ENCODE measurements at places on chromosomes 11 and 22.
A peak's percentile ranks its signal among the peaks of the same experiment; 100 is the strongest.

DNA sequence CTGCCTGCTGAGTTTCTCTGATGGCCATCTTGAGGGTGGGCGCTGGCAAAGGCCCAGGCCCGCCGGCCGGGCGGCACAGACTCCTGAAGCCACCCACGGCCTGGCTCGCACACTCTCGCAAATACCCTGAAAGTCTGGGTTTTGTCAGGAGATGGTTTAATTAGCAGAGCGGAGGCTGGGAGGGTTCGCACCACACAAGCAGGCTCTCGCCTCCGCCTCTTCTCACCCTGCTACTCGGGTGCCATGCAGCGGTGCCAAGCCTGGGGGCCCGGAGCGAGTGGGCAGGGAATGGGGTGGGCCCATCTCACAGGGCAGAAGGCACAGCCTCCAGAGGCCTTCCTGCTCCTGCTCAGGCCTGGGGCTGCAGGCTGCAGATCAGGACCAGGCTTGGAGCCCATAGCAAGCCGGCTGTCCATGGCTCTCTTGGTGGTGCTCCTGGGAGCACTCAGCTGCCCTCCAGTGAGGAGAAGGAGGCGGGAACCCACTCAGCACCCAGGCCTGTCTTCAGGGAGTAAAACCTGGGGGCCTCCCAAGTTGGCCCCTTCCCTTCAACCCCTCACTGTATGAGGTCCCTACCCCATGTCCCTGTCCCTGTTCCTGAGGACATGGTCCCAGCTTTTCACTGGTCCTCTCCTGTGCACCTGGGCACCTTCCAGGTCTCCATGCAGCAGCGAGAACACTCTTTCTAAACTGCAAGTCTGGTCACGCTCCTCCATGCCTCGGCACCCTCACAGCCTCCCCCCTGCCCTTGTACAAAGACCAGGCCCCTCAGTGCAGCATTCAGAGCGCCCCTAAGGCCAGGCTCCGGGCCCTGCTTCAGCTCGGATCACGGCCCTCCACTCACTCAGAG, 62.0 kb downstream of the FLRT1 start:
- DNase-seq, result no peak

DNA sequence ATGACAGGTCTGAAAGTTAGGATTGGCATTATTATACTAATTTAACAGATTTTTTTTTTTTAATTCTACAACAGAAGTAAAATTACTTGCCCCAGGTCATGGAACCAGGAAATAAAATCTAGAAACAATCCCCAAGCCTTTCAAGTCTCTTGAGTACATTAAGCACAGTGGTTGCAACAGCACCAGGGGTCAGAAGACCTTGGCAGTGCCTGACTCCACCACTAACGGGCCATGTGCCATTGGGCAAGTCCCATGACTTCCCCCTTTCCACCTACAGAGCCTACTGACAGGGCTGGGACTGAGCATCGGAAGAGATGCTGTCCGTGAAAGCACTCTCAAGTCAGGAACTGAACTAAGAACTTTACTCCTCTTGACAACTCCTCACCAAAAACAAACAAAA, 98.6 kb upstream of the AKIP1 start:
- DNase-seq, result peak; percentile 37

GRCh38 chr11:82270870-82271269, 462.8 kb downstream of the FAM181B start:
- DNase-seq, result no peak

- peak; percentile 18 for DNase-seq
These were observed 24.1 kb upstream of the ASPHD2 start for GRCh38 chr22:26404851-26405421.

GRCh38 chr11:17004486-17005148, 9.6 kb downstream of the PLEKHA7 start:
- DNase-seq, result no peak

DNA sequence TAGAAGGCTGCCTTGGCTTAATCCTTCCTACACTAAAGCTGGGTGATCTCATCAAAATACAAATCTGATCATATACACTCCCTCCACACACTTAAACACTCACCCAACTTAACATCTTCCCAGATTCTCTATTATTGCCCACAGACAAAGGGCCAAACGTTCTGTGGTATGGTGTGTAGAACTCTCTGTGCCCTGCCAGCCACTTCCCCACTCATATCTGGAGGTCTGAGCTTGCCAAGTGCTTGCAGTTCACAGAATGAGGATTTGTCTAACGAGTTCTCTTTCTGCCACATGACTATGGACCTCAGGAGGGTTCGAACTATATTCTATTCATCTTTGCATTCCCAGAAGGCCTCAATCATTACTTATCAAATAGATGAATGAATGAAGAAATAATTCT, 77.6 kb downstream of the MPPED2 start:
- DNase-seq, result no peak

GRCh38 chr22:27629908-27630673, 171.5 kb downstream of the MN1 start:
- DNase-seq, result no peak

DNA sequence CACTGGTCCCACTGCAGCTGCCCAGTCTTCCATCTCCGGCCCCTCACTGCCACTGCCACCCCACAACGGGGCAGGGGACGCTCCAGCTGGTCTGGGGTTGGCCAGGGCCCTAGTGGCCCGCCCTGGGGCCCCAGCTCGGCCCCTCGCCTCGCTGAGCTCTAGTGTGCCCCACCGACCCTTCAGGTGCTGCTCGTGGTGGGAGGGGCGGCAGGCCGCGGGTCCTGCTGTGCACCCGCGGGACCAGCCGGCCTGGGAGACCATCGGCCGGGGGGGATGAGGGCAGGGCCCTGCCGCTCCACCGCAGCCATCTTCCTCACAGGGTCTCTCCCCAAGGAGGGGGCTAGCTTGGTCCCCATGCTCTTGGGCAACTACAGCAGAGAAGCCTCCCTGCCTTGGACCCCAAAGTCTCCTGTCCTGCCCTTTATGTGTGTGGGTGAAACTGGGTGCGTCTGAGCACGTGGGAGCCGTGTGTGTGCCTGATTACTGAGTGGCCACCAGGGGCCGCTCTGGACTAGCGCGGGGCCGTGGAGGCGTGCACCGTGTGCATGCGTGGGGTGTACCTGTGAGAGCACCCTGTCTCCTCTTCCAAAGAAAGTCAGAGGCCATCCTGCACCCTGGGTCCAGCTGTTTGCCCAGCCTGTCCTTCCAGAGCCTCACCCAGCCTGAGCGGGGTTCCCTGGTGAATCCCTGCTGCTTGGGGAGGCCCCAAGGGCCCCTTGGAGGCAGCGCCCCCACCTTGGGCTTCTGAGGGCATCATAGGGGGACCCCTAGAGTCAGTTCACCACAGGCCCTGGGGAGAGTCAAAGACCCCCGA, 6.0 kb upstream of the ACR start:
- peak; percentile 66 for DNase-seq

GRCh38 chr11:10317151-10317755, 12.4 kb downstream of the ADM start:
- no peak for DNase-seq

GRCh38 chr11:131409345-131409744, 38.9 kb downstream of the NTM start:
- DNase-seq, result no peak
